ENCODE measurements at places on chromosomes 1 and 21.

- H3K4me1 ChIP-seq = no peaks in the 10 kb centered on the region
- no peaks in the 10 kb centered on the region for H3K36me3 ChIP-seq
- DNase-seq = no peak
- no peaks in the 10 kb centered on the region for H3K27me3 ChIP-seq
Observed at GRCh38 chr21:41847066-41847804, 31.9 kb downstream of the PRDM15 start.

DNA sequence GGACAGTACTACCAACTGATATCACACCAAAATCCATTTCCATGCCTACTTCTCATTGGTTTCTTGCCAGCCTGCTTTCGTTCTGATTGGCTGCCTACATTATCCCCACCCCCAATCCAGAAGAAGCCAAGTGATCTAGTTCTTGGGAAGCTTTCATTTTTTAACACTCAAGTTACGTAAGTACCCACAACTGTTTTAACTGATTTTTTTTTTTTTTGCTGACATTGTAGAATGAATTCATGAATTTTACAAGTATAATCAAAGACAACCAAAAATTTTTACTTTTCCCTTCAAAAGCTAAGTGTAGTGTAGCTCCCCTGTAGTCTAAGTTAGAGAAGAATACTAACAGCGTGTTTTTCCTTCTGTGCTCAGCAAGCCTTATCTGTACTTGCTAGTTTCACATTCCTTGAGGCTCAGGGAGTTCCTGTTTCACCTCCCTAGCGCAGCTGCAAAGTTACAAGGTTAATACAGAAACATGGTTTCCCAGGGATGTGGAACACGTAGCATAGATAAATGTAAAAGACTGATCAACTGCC, at the start of gene SLC9C2:
Gene SLC9C2 (minus strand): TSS at position 17 of the 536 bp plus-strand sequence. CDS start 1,296 bp downstream, outside the sequence.
- no peak within 1 kb of the TSS for H3K4me3 ChIP-seq
- H3K27ac ChIP-seq = peak within 1 kb of the TSS; percentile 25
- no peak for DNase-seq
- no peaks in the 10 kb centered on the region for H3K27me3 ChIP-seq
- no peaks in the 10 kb centered on the region for H3K4me1 ChIP-seq

DNA sequence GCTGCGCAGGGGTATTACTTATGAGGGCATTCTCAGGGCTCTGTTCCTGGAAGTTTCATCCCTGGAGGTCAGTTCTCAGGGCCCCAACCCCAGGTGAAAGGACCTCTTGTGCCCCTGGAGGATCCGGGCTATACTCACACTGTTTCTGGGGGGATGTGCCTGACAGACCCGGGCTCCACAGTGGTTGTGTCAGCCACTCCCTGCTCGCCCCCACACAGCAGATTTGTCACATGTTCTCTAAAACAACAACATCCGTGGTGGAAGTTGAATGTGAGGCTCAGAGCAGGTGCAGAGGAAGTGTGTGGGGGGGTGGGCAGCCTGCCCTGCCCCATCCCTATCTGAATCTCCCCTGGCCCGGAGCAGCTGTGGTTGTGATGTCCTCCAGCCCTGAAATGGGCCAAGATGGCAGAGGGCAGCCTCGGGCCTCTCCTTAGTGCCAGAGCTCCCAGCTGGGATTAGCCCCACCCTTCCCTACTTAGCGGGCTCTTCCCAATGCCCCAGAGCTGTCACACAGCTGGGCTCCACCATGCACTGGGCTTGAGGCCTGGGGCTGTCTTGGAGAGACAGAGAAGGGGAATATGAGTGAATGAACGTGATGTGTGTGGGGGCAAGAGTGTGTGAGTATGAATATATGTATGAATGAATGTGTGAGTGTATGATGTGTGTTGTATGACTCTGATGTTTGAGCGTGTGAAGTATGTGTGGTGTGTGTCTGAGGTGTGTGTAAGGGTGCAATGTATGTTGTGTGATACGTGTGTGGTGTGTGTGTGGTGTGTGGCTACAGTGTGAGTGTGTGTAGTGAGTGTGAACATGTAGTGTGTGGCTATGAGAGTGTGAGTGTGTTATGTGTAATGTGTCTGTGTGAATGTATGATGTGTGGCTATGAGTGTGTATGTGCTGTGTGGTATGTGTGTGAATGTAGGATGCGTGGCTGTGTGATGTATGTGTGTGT, 1.5 kb upstream of the FCMR start:
- peak overlapping the region; percentile 81 for H3K4me3 ChIP-seq
- peaks cover 51% of the 10 kb centered on the region for H3K4me1 ChIP-seq
- peak overlapping the region; percentile 71 for H3K27ac ChIP-seq

DNA sequence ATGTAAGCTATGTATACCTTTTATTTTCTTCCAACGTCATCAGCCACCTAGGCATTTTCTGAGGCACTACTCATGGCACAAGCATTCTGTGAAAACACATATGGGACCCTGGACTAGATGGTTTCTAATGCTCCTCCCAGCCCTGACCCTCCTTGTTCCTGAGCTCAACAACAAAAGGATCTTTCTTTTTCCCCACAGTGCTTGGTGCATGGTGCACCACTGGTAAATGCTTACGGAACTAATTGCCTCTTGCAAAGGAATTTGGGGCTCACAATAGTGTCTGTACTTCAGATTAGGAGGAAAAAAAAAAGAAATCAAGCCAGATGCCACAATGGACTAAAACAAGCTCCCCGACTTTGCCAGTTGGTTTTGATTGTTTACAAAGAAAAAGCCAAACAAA, 390.5 kb downstream of the PLPP3 start:
- no peaks in the 10 kb centered on the region for H3K4me1 ChIP-seq
- DNase-seq = no peak
- H3K36me3 ChIP-seq = no peaks in the 10 kb centered on the region

DNA sequence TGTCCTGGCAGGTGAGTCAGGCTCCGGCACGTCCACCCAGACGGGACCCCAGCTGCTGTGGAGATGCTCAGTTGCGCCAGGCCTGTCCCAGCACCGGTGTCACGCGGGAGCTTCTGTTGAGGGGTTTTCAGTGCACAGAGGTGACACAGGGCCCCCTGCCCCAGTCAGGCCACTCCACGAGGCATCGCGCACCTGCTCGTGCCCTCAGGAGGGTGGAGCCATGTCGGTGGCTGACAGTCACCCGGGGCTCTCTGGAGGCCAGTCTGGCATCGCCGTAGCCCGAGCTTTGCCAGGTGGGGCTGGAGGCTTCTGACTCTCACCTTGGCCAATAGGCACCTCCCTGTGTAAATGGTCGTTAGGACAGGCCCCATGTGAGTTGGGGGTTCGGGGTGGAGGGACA, 11.1 kb downstream of the TMEM240 start:
- no peak overlapping the region for H3K4me3 ChIP-seq
- H3K27ac ChIP-seq = no peak overlapping the region
- H3K27me3 ChIP-seq = no peaks in the 10 kb centered on the region

- no peak overlapping the region for H3K27ac ChIP-seq
- H3K36me3 ChIP-seq = no peaks in the 10 kb centered on the region
- no peak for DNase-seq
- no peaks in the 10 kb centered on the region for H3K4me1 ChIP-seq
- no peak overlapping the region for H3K4me3 ChIP-seq
- H3K27me3 ChIP-seq = no peaks in the 10 kb centered on the region
Observed at GRCh38 chr1:166083887-166084286, 82.9 kb downstream of the FAM78B start.

DNA sequence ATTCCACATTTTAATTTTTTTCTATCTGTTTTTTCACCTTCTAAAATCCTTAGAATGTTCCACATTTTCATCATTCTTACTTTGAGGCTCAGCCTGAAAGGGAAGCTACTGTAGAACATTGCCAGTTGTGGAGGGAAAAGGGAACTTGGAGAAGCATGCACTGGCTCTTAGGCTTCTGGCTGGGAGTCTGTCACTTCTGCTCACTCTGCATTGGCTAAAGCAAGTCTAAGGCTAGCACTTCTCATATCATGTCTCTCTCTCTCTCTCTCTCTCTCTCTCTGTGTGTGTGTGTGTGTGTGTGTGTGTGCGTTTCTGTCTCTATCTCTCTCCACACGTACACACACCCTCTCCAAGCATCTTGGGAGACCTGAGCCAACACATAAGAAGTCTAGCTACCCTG, 49.6 kb upstream of the ADAR start:
- H3K4me3 ChIP-seq = no peak overlapping the region
- no peaks in the 10 kb centered on the region for H3K36me3 ChIP-seq
- no peaks in the 10 kb centered on the region for H3K4me1 ChIP-seq
- H3K27ac ChIP-seq = no peak overlapping the region
- no peak for DNase-seq

- H3K27ac ChIP-seq = no peak overlapping the region
- H3K27me3 ChIP-seq = no peaks in the 10 kb centered on the region
- H3K36me3 ChIP-seq = no peaks in the 10 kb centered on the region
- no peak for DNase-seq
- no peak overlapping the region for H3K4me3 ChIP-seq
Observed at GRCh38 chr1:58038574-58038973, 508.0 kb downstream of the OMA1 start.

DNA sequence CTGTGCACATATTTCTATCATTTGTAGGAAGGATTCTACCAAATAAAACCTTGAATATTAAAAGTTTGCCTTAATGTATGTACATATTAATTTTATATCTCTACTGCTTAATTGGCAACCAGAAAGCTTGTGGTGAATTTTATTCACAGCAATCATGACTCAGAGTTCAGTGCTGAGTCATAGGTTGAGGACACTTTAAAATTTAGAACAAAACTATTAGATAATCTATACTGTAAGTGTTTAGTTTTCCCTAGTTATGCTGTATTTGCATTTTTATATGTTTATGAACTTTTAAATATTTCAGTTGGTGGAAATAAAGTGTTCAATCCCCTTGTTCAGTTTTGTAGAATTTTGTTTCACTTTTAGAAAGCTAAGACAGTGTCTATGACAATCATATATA, 841.5 kb downstream of the KCNT2 start:
- H3K27ac ChIP-seq = no peak overlapping the region
- H3K4me3 ChIP-seq = no peak overlapping the region
- H3K27me3 ChIP-seq = no peaks in the 10 kb centered on the region
- no peaks in the 10 kb centered on the region for H3K36me3 ChIP-seq
